ENCODE measurements at places on chromosomes 11 and 22.

- DNase-seq = no peak
Observed at GRCh38 chr22:11598492-11599440, 3929.2 kb upstream of the OR11H1 start.

GRCh38 chr11:120899720-120900119 is 124.2 kb upstream of the TBCEL start:
- DNase-seq = no peak

- DNase-seq = no peak
Observed at GRCh38 chr11:65852508-65853245, 5.3 kb downstream of the CFL1 start.

- DNase-seq = no peak
Observed at GRCh38 chr11:129354691-129355090, 21.0 kb upstream of the BARX2 start.

GRCh38 chr22:35369996-35370395 is 10.9 kb upstream of the HMOX1 start:
- no peak for DNase-seq

GRCh38 chr11:28146123-28146751 is 38.0 kb downstream of the METTL15 start:
- DNase-seq = peak; percentile 93

- no peak for DNase-seq
Observed at GRCh38 chr11:88208745-88209144, 33.5 kb upstream of the RAB38 start.

- no peak for DNase-seq
Observed at GRCh38 chr22:20904980-20905355, 12.2 kb upstream of the CRKL start.

GRCh38 chr22:37681556-37682049 is 4.5 kb upstream of the NOL12 start:
- DNase-seq = peak; percentile 70

GRCh38 chr11:1771700-1772099 is 8.0 kb upstream of the CTSD start:
- peak; percentile 56 for DNase-seq

DNA sequence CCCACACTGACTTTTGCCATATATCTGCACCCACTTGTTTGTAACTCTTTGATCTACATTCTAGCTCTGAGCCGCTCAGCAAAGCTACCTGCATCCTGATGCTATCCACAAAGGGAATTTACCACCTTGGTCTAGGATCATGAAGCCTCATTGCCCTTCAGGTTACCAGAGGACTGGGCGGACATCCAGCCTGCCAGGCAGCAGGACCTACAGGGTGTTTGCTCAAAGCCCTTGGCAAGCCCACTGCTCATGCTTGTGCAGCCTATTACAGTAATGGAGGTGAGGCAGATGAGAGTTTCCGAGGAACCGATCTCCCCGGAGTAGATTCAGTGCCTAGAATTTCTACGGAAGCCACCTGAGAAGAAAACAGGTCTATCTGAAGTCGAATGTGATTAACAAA is 417.2 kb downstream of the OPCML start:
- DNase-seq = no peak

DNA sequence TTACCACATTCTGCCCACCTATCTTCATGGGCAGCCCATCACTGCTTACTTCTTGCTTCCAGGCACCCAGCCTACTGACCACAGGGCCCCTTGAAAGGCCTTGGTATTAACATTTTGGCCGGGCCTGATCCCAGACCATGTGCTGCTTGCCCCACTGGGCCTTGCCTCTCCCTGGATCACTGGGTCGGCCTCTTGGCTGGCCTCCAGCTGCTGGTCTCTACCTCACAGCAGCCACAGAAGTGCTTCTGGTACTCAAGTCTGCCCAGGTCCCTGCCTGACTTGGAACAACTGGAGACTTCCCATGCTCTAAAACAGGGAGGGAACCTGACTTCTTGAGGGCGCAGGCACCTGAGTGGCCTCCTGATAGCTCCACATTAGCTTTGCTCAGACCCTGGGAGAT is 63.6 kb downstream of the THAP12 start:
- no peak for DNase-seq

DNA sequence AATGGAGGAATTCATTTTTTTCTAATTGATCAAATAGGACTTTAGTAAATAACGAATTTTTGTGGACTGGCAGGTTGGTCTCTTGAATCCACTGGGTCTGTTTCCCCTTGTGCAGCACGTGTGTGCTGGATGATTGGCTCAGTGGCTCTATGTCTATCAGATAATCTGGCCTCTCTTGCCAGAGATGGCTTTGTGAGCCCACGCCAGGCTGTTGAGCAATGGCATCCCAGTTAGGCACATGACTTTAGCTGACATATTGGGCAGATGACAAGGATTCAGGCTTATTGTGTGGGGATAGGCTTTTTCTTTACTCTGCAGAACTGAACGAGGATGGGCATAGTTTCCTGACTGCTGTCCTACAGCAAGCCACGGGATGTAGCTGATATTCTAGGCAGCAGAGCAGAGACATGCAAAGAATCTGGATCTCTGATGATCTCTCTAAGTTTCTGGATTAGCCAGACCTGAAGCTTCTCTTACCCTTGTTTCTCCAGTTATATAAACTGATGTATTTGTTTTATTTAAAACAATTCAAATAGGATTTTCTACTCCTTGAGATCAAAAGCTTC is 144.9 kb downstream of the ARHGAP42 start:
- no peak for DNase-seq

DNA sequence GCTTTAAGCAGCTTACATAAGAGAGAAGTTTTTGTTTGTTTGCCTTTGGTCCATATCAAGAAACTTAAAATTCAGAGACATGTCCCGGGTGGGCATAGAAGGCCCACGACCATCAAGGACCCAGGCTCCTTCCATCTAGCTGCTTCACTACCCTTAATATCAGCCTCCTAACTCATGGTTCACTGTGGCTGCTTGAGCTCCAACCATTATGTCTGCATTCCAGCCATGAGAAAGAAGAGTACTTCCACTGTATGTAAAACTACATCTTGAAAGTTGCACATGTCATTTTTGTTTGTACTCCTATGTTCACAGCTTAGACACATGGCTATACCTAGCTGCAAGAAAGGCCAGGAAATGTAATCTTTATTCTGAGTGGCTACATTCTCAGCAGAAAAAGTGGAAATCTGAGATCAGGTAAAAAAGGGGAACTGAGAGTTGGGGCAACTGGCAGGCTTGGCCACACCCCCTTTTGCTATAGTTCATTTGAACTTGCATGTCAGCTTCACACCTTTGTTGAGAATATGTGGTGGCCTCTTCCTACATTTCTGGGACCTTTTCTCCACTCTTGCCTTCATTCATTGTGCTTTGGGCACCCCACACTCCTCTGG is 81.3 kb upstream of the TP53I11 start:
- DNase-seq = no peak

GRCh38 chr11:128047026-128047425 is 540.3 kb downstream of the ETS1 start:
- peak; percentile 55 for DNase-seq

DNA sequence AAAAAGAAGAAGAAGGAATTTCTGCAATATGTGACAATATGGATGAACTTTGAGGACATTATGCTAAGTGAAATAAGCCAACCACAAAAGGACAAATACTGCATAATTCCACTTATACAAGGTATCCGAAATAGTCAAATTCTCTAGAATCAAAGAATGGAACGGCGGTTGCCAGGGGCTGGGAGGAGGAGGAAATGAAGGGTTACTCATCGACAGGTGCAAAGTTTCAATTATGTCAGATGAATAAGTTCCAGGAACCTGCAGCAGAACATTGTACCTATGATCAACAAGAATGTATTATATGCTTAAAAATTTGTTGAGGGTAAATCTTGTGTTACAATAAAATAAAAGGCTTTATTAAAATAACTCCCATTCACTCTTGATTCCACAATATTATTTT is 49.0 kb downstream of the SC5D start:
- no peak for DNase-seq

DNA sequence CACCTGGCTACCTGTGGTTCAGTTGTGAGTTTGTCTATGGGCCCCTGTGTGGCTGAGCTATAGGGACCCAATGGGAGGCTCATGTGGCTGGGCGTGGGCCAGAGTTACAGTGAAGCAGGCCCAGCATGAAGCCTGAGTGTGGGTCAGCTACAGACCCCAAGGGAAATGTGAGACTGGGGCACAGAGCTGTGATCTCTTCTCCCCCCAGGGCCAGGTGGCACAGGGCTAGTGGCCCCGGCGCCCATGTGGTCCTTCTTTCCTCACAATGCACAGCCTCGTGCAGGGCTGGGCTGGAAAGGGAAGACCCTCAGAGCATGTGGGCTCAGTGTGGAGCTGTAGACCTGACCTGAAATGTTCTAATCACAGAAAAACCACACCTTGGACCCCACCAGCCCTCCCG is 71.6 kb upstream of the NECTIN1 start:
- DNase-seq = no peak

GRCh38 chr11:14768526-14769188 is 123.4 kb downstream of the CYP2R1 start:
- no peak for DNase-seq

- DNase-seq = peak; percentile 32
Observed at GRCh38 chr11:6604081-6604626, 580 bp downstream of the ILK start.

GRCh38 chr11:23398052-23398451 is 537.8 kb upstream of the CCDC179 start:
- no peak for DNase-seq

DNA sequence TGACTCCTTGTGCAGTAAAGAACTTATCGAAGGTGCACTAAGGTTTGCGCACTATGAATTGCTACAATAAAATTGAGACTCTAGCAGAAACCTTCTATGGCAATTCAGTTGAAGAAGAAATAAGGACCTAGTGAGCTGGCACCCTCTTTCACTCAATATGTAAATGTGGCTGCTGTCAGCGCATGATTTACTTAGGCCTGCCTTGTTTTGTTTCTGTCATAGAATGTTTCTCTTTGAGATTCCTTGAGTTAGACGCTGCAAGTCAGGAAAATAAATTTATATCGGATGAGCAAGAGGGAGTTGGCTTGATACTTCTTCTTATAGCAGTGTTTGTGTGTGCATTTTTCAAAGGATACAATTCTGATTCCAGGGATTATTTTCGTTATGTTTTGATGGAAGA is 322.1 kb downstream of the BLID start:
- DNase-seq = no peak

DNA sequence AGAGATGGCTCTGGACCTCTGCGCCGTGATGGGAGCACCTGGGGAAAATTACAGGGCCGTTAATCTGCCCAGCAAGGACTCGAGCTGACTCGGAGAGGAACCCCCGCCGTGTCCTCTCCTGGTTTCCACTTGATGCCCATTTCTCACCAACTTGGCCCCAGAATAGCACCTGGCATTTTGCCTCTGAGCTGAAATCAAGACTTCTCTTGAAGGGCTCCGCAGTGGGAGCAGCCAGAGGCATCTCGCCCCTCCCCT is 19.0 kb upstream of the CABP7 start:
- DNase-seq = no peak

- DNase-seq = no peak
Observed at GRCh38 chr22:46061501-46062231, 84.7 kb upstream of the WNT7B start.

- DNase-seq = peak; percentile 90
Observed at GRCh38 chr11:11396301-11397035, 43.4 kb upstream of the CSNK2A3 start.

DNA sequence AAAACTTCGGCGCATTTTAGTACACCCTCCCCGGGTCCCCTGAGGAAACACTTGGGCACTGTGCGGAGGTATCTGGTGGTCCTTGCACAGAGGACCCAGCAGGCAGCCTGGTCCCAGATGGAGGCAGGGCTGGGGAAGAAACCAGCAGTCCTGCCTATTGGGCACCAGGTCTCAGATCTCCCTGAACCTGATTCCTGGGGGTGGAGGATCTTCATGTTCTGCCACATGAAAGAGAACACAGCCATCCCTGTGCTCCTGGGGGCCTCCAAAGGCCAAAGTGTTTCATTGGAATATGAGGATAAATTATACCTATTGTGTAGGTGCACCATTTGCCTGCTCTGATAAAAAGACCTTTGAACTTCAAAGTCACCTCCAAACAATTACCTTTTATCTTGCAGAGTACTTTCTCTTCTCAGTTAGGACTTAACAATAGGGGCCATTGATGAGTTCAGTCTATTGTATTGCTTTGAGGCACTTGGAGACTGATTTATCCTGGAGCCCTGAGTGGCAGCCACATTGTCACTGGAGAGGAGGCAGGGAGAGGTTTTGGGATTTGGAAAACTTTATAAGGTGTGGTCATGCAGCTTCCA is 1.8 kb downstream of the RCN1 start:
- no peak for DNase-seq

DNA sequence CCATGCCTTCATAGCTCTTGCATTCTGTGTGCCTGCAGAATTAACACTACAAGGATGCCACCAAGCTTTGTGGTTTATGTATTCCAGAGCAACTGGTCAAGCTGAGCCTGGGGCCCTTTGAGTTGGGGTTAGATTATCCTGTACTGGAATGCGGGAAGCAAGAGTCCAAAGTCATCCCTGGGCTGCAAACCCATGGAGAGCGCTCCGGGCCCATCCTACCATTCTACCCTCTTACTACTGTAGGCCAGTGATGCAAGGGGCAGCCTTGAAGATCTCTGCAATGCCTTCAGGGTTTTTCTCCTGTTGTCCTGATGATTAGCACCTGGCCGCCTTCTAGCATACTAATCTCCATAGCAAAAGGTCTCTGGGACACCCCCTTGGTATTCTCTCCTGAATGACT is 51.3 kb downstream of the TUG1 start:
- no peak for DNase-seq

- DNase-seq = no peak
Observed at GRCh38 chr22:43555561-43556515, 144.0 kb downstream of the MPPED1 start.

DNA sequence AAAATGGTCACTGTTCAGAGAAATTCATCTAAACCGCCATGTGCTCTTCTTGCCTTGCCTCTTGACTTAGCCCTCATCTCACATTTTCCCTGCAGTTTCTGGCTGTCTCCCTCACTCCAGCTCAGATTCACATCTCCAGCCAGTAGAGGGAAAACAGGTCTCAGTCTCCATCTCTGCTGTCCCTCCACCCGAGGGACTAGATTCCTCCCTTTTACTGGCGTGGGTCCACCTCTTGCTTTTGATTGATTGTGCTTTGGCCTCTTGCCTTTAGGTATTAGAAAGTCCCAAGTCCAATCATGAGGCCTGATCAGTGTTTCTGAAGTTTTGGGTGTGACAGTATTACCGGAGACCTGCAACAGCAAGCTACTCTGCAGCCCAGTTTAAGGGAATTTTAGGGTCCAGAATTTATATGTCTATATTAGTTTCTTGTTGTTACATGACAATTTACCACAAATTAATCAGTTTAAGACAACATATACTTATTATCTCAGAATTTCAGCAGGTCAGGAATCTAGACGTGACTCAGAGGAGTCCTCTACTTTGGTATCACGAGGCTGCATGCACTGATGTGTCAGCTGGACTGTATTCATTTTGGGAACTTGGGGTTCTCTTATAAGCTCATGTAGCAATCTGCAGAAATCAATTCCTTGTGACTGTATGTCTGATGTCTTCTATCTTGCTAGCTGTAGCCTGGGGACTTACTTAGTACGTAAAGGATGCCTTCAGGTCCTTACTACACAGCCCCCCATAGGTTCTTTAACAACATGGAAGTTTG is 805.2 kb upstream of the CCDC90B start:
- DNase-seq = no peak

GRCh38 chr11:121761186-121761585 is 308.4 kb upstream of the SORL1-AS1 start:
- no peak for DNase-seq

- no peak for DNase-seq
Observed at GRCh38 chr11:84247926-84248325, 961.8 kb upstream of the CCDC90B start.

Measured in bronchial epithelial cell (primary cell).